ENCODE measurements at places on chromosomes 3 and 15. TPM values are rescaled to one million over a fixed set of nuclear protein-coding genes. Genes with fewer than 3 reads are reported as not detected.

ANKRD63 gene
- polyA plus RNA-seq: not detected

HAUS2 gene
- polyA plus RNA-seq: 26.4 TPM

IL20RB gene
- polyA plus RNA-seq: 2.1 TPM

FSTL1 gene
- polyA plus RNA-seq: 1,300 TPM

MST1R gene
- 0.41 TPM for polyA plus RNA-seq

KIF23 gene
- 14.6 TPM for polyA plus RNA-seq

PTX3 gene
- 235 TPM for polyA plus RNA-seq

SV2B gene
- polyA plus RNA-seq: not detected

GOLGA6L7 gene
- polyA plus RNA-seq: not detected

PRSS50 gene
- not detected for polyA plus RNA-seq

PCOLCE2 gene
- 0.96 TPM for polyA plus RNA-seq

RNF7 gene
- polyA plus RNA-seq: 113 TPM

LRRC2 gene
- polyA plus RNA-seq: 4.2 TPM

GUCA1C gene
- polyA plus RNA-seq: not detected

ACVR2B gene
- polyA plus RNA-seq: 1.0 TPM

EMC7 gene
- 86.9 TPM for polyA plus RNA-seq

MAP4 gene
- 285 TPM for polyA plus RNA-seq

XCR1 gene
- polyA plus RNA-seq: not detected

OR5K3 gene
- polyA plus RNA-seq: not detected

PLSCR4 gene
- polyA plus RNA-seq: 8.5 TPM

POMGNT2 gene
- 10.8 TPM for polyA plus RNA-seq

ZPLD1 gene
- polyA plus RNA-seq: 0.02 TPM

DCBLD2 gene
- polyA plus RNA-seq: 202 TPM

SLC12A8 gene
- polyA plus RNA-seq: 15.3 TPM

COLQ gene
- 0.91 TPM for polyA plus RNA-seq

P3H2 gene
- polyA plus RNA-seq: 32.6 TPM

RASL12 gene
- 11.4 TPM for polyA plus RNA-seq

CCDC54 gene
- not detected for polyA plus RNA-seq

ASB14 gene
- polyA plus RNA-seq: not detected

SKOR1 gene
- 0.02 TPM for polyA plus RNA-seq

CCK gene
- polyA plus RNA-seq: 3.2 TPM

FSD2 gene
- not detected for polyA plus RNA-seq

CP gene
- polyA plus RNA-seq: 0.10 TPM

GPR27 gene
- polyA plus RNA-seq: not detected

SLC26A6 gene
- polyA plus RNA-seq: 22.2 TPM

ITGA11 gene
- 24.0 TPM for polyA plus RNA-seq

UNC45A gene
- polyA plus RNA-seq: 63.3 TPM

SLC28A1 gene
- not detected for polyA plus RNA-seq

CD86 gene
- not detected for polyA plus RNA-seq

ASTE1 gene
- 8.5 TPM for polyA plus RNA-seq

ADGRG7 gene
- not detected for polyA plus RNA-seq
